Stimulated activated memory B cell treated with anti-CD40 and anti-IgM and Interleukin-4, amounts not matched to agents 10 μg/mL and 1 μg/mL and 100 μg/mL, for 72 hours (primary cell): ENCODE measurements at places on chromosomes 11 and 22.

GRCh38 chr11:93188726-93189125, 9.1 kb downstream of the SLC36A4 start:
- ATAC-seq, result no peak

- no peak for ATAC-seq
These were observed 25.7 kb upstream of the MRPL17 start for GRCh38 chr11:6708876-6709275.

- ATAC-seq, result no peak
These were observed 16.8 kb downstream of the MAPK1 start for GRCh38 chr22:21850660-21851059.

DNA sequence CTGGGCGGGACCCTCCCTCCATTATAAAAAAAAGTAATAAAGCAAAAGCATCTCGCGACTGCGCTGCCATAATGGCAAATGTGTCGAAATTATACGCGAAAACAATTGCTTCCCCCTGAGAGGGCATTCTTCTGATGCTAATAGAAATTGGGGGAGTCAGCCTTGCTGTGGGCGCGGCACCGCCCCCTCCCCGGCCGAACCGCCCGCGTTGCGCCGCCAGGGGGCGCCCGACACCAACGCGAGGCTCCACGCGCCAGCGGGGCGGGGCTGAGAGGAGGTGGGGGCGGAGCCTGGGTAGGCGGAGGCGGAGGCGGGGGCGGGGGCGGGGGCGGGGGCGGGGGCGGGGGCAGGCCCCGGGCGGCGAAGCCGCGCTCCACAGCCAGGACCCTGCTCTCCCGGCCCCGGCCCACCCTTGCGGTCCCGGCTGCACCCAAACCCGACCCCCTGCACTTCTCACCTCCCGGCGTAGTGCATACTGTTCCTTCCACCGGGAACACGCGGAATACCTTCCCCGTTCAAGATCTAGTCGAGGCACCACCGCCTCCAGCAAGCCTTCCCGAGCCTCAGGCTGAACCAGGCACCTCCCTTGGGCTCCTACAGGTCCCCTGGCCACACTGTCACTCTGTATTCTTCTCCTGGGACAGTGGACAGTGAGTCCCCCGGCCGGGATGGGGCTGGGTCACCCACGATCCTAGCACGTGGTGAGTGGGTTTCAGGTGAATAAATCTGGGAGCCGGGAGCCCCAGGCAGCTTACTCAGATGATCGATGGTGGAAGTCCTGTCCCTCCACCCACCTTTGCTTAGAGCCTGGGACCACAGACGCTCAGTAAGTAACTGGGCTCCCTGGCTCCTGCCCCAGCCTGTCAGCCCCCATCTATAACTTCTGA, 15.5 kb upstream of the UPK3A start:
- ATAC-seq, result peak; percentile 93

GRCh38 chr11:10017911-10018310, 276.1 kb downstream of the SBF2 start:
- ATAC-seq, result no peak

DNA sequence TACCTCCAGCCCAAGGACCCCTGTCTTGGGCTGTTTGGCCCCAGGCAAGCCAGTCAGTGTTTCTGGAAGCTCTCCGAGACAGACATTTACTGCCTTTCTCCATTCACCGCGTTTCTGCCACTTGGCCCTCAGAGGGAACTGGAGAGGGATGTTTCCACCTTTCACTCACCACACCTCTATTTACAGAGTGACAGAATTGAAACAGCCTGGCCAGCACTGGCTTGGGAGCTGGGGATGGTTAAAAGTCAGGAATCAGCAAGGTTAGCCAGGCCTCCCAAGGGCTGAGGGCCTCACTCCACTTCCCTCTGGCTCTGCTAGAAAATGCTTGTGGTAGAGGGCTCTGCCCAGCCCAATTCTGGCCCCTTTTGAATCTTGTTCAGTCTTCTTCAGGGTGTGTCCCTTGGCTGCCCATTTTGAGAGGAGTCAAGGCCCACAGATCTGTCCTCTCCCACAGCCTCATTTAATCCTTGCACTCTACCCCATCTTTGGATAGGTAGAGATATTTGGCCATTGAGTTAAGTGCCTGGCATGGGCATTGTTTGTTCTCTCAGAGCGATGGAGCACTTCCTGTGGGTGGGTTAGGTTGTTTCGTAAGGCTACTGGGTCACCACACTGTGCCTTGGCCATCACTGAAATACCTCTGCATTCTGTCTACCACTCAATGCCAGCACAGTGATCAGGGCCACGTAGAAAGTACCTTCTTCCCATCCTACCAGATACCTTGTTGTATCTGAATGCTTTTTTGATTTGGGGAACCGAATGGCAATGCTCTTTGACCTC, 119.2 kb downstream of the MICAL2 start:
- ATAC-seq, result no peak

DNA sequence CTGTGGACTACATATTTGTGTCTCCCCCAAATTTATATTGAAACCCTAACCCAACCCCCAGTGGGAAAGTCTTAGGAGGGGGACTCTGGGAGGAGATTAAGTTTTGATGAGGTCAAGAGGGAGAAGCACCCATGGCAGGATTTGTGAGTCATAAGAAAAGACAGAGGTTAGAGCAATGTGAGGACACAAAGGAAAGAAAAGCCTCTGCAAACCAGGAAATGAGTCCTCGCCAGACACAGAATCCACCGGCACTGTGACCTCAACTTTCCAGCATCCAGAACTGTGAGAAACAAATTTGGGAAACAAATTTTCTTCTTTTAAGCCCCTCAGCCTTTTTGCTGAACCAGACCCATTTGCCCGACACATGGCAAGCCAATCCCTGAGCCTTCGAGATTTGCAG, 397.0 kb downstream of the NTM start:
- no peak for ATAC-seq

DNA sequence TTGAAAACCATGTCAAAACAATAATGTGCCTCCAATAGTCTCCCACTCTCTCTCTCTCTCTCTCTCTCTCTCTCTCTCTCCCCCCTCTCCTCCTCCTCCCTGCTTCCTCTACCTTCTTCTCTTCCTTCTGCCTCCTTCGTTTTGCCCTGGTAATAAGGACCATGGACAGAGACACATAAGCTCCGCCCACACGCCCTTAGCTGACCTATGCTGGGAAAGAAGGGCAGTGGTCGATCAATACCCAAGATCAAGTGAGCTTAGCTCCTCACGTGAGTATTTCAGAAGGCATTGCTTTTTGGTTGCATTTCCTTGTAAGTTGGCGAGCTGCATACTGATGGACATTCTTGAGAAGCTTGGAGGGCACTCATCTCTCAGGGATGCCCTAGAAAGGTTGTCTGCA, 194.8 kb downstream of the MIAT start:
- no peak for ATAC-seq

DNA sequence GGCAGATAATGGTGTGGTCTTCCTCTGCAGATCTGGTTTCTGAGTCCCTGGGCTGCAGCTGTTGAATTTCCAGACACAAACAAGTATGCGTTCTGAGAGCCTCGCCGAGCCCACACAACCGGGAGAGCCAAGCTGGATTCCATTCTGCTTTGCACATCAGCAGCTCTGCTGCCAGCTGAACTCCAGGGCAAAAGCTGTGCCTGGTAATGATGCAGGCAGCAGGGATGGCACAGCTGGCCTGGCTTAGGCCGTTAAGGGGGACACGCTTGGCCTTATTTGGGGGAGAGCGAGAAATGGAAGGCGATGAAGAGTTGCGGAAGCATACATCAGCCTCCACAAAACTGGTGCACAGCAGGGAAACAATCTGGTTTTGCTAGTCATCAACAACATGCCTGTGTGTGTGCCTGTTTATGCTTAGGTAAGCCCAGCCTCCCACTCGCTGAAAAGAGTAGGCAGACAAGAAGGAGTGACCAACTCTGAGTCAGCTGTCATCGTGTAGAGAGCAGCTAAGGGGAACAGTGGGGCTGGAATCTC, 25.1 kb downstream of the ADAMTS8 start:
- ATAC-seq, result no peak
